ENCODE measurements at places on chromosomes 13 and 19.

GRCh38 chr19:17185590-17185989, 29.6 kb upstream of the USE1 start:
- no peak for DNase-seq

DNA sequence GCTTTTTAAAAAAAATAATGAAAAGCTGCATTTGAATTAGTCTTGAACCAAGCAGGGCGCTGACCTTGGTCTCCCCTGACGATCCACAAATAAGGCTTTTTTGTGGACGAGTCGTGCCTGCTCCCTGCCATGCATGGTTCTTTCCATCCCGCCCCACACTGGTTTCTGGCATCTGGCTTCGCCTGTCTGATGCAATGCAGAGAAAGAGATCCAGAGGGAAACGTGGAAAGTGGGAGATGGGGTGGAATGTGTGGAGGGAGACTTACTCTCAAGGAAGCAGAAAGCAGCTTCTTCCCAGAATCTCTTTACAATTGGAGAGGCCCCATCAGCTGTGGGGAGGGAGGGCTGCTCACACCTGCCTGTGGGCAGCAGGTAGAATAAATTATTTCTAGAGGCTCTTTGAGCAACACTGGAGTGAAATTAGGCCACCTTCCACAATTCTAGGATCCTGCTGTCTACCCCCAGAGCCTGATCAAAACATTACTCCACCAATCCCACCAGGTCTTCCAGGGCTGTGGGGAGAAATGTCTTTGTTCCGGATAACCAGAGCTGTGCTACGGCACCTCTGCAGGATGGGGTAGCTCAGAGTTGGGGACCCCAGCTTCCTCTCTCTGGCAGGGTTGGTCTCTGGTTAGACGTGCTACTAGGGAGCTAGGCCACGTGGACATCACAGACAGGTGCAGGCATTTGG, 183.5 kb downstream of the UQCRFS1 start:
- DNase-seq: no peak

DNA sequence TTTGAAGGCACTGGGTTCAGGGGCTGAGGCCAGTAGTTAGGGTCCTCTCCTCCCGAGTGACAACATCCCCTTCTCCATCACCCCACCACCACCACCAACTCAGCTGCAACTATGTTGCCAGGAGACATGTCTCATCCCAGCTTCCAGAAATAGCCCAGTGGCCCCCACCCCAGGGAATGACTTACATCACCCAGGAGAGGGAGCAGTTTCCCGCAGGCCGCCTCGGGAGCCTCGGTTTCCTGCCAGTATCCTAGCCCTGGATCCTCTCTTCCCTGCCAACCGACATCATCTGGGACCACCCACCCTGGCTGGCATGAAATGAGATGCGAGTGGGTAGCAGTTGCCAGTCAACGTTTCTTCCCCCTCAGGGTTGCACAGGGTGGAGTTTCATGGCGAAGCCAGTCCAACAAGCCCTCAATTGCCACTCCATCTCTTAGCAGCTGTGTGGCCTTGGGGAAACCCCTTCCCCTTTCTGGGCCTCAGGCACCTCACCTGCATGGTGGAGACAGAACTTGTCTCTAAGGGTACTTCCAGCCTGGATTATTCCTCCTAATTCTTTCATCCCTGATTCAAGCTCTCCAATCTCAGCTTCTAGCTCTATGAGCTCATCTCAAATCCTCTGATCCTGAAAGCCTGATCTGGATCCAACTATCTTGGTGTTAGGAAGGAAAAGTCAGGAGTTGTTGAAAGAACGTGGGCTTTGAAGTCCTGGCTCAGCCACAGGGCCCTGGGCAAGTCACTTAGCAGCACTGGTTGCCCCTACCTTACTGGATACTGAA, 3.9 kb upstream of the GSK3A start:
- DNase-seq: peak; percentile 81

DNA sequence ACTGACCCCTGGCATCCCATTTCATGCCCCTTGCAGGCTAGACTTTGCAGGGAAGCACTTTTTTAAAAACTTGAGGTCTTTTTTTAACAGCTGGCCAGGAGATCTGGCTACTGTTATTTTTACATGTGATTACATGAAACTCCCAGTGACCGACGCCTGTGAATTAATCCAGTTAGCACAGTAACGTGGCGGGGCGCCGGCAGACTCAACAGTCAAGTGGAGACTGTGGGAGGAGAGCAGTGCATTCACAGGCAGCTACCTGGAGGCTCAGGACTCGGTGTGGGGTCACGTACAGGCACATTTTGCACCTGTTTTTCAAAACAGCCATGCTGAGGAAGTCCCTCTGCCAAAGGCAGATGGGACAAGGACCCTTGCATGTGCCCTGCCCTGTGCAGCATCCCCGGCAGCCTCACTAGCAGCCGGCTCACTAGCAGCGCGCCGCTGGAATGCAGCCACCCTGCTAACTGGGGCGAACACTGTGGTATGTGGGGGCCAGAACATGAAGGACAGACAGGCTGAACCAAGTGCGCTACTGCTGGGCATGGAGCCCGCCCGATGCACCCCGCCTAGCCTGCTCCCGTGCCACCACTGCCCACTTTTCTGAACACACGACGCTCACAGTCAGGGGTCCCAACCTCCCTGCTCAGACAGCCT, 18.7 kb downstream of the CAPS start:
- DNase-seq: no peak

DNA sequence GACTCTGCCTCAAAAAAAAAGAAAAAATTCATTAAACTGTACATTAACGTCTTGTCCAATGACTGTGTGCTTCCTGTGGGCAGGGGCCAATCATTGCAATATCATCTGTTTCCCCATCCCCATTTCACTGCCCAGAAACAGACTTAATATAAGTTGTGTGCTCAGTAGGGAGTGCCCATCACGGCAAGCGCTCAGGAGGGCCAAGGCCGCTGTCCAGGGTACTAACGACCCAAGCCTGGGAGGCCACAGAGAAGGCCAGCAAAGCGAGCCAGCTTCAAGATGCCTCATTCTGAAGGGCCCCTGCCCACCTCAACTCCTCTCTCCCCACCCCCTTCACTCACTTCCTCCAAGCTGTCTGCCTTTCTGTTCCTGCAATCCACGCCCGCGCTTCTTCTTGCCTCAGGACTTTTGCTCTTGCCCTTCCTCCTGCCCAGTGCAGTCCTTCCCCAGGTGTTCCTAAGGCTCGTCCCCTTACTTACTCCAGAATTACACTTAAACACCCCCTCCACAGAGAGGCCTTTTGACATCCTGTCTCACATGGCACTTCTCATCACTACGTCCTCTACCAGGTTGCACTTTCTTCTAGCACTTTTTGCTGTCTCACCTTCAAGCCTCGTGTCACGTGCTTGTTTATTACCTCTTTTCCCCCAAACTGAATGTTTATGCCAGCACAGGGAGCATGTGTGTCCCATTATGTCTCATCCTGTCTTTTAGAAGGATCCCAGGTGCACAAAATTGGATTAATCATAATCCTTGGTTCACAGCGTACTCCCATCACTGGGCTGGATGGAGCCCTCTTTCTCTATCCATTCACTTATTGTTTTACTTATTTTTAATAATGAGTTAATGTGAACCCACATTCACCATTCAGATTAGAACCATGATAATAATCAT, 11.3 kb upstream of the POU2F2 start:
- no peak for DNase-seq

DNA sequence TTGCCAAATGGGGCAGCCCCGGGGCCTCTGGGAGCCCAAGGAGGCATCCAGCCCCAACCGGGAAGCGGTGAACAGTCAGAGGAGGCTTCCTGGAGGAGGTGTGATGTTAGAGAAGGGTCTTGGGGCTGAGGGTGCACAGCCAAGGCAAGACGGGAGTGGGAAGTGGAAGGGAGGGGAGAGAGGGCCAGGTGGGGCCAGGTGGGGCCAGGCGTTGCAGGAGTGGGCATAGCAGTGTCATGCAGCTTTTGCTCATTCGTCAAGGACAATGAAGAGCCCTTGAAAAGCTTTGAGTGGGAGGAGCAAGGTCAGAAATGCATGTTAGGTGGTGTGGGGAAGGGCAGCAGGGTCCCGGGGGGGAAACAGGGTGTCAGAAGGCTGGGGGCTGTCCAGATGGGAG, 1.8 kb downstream of the FBN3 start:
- no peak for DNase-seq

DNA sequence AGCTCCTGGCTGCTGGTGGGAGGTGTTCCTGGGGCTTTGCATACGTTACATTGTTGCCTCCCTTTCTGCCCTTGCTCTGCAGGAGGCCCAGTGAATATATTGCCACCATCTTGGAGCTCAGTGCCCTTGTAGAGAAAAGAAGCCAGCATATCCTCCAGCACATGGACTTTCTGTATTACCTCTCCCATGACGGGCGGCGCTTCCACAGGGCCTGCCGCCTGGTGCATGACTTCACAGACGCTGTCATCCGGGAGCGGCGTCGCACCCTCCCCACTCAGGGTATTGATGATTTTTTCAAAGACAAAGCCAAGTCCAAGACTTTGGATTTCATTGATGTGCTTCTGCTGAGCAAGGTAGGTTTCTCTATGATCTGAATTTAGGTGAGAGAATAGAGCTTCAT, 10.5 kb downstream of the CYP4F12 start:
- no peak for DNase-seq

DNA sequence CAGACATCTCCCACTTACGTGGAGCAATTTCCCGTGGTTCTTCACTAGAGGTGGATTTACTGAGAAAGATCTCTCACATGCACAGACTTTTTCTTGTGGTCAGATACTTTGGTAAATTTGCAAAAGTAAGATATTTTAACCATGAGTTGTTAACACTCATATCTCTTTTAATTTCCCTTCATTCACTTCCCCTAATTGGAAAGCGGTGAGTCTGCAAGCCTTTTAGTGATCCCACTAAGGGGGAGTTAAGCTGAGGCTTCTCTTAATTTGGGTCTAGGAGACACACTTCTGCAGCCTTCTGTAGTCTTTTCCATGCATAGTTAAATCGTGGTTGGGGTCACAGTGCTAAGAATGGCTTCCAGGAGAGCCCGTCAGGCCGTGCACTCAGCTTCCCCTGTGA, 30.7 kb upstream of the SERPINE3 start:
- DNase-seq: no peak

GRCh38 chr13:31224174-31224669, 24.4 kb downstream of the B3GLCT start:
- DNase-seq: no peak
